Calu3 (cell line): ENCODE measurements at places on chromosomes 1 and 21.

- no peak for DNase-seq
These were observed 91.1 kb downstream of the USP25 start for GRCh38 chr21:15820852-15821379.

DNA sequence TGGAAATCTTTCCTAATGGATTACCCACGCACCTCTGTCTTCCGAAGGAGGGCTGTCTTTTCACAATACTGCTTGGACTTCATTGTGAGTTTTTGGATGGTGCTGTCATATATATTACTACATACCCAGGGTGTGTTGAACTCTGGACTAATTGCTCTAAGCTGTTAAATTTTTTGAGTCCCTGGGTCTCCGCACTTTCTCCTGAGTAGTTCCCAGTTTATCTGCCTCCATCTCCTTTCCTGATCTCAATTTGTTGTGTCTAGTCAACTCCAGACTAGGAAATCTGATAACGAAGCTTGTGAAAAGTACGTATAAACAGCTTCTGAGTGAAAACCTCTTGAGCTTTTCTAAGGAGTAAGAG, 211.1 kb downstream of the ROR1 start:
- no peak for DNase-seq

DNA sequence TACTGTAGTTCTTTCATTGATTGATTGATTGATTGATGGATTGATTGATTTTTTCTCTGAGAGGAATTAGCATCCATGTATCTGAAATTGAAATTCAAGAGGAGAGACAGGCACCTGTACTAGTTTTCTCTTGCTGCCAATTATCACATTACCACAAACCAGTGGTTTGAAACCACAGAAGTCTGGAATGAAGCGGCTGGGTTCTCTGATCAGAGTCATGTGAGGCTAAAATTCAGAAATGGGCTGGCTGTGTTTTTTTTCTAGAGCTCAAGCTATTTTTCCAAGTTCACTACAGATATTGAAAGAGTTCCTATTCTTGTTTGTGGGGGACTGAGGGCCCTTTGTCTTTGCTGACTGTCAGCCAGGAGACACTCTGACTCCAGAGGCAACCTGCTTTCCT, 10.0 kb downstream of the NBPF3 start:
- DNase-seq: no peak

GRCh38 chr1:180255536-180256340, 25.7 kb downstream of the LHX4 start:
- no peak for DNase-seq

DNA sequence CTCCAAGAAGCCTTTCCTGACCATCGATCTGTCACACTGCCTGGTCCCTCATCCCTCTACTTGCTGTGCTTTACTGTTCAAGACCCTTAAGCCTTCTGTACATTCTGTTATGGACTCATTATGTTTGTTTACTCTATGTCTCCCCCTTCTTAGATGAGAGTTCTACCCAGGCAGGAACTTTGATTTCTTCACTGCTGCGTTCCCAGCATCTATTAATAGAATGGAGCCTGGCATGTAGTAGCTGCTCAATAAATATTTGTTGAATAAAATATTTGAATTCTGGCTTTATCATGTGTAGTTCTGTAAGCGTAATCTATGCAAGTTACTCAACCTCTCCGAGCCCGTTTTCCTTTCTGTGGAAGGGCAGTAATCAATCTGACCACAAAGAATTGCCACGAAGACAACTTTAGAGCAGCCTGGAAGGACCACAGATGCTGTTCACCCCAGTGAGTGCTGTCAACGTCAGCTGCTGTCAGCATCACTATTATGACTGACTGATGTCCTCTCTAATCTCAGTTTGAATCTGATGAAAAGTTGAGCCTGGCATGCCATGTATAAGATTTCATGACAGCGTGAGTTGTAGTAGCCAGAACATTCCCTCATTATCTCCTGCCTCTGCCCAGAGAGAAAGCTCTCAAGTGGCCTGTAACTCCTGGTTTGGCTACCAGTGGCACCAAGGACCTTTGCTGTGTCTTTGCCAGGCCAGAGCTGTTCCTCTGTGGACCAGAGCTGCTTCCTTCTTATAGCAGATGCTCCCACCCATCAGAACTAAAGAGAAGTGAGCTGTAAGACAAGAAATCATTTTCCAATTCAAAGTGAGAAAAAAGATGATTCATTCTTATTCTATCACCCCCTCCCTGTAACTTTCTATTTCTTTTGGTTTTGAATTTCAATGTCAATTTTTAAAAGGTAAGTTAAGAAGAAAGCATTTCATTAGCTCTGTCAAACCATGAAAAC, 94.5 kb downstream of the PRDM2 start:
- DNase-seq: no peak

GRCh38 chr21:41776778-41777177, 9.9 kb upstream of the RIPK4 start:
- no peak for DNase-seq
